ENCODE measurements at places on chromosomes 16 and 17.

GRCh38 chr17:1271030-1271423 lies 783 bp downstream of the BHLHA9 start:
- DNase-seq = no peak

DNA sequence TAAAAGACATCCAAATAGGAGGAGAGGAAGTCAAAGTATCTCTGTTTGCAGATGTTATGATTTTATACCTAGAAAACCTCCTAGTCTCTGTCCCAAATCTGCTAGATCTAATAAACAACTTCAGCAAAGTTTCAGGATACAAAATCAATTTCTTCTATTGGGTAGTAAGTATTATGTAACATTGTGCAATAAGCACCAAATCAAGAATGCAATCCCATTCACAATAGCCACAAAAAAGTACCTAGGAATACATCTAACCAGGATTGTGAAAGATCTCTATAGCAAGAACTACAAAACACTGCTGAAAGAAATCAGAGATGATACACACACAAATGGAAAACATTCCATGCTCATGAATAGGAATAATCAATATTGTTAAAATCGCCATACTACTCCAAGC lies 13.0 kb downstream of the NLRP1 start:
- no peak for DNase-seq

- no peak for DNase-seq
Observed at GRCh38 chr17:37089956-37090355, 141.2 kb downstream of the AATF start.

DNA sequence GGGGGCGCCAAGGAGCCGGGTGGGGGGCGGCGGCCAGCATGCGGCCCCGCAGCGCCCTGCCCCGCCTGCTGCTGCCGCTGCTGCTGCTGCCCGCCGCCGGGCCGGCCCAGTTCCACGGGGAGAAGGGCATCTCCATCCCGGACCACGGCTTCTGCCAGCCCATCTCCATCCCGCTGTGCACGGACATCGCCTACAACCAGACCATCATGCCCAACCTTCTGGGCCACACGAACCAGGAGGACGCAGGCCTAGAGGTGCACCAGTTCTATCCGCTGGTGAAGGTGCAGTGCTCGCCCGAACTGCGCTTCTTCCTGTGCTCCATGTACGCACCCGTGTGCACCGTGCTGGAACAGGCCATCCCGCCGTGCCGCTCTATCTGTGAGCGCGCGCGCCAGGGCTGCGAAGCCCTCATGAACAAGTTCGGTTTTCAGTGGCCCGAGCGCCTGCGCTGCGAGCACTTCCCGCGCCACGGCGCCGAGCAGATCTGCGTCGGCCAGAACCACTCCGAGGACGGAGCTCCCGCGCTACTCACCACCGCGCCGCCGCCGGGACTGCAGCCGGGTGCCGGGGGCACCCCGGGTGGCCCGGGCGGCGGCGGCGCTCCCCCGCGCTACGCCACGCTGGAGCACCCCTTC lies 484 bp downstream of the FZD2 start:
- peak; percentile 29 for DNase-seq

- no peak for DNase-seq
Observed at GRCh38 chr16:75415169-75415905, 18.0 kb downstream of the CFDP1 start.

DNA sequence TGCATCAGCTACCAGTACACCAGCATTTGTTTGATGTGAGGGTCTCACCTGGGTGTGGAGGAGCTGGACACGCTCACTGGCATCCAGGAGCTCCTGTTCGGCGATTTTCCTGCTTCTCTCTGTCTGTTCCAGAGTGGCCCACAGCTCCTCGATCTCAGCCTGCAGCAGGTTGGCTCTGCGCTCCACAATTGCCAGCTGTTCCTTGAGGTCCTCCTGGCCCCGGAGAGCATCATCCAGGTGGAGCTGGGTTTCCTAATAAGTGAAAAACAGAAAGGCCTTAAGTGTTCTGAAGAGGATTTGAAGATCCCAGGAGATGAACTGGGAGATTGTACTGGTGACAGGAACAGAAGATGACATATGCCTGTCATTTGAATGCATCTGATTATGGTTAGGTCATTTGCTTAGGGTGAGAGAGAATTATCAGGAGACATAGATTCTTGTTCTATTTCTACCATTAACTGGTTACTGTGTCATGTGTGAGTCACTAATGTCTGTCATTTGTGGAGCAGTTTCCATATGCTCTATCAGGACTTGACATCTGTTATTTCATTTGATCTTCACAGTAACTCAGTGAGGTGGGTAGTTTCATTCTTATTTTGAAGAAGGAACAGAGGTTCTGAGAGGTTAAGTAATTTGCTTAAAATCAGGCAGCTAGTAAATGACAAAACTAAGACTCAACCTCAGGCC lies 21.5 kb upstream of the MYH13 start:
- DNase-seq = no peak

GRCh38 chr17:266701-267667 lies 85.5 kb upstream of the DOC2B start:
- no peak for DNase-seq

- DNase-seq = no peak
Observed at GRCh38 chr16:55710466-55710865, 54.7 kb downstream of the SLC6A2 start.

DNA sequence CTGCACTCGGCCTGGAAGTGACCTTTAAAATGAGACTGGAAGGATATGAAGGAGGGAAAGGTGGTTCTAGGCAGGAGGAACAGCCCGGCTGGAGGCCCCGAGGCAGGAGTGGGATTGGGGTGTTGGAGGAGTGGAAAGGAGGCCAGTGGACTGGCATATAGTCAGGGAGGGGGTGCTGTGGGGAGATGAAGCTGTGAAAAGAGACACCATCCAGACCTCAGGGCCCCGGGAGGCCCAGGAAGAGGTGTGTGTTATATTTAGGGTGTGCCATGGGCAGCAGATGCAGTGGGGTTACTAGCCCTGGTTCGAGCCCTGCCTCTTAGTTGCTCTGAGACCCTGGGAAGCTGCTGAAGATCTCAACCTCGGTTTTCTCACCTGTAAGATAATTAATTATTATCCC lies 18.9 kb upstream of the DOK4 start:
- no peak for DNase-seq

GRCh38 chr16:4402439-4403132 lies 13.8 kb downstream of the CORO7 start:
- DNase-seq = peak; percentile 88

DNA sequence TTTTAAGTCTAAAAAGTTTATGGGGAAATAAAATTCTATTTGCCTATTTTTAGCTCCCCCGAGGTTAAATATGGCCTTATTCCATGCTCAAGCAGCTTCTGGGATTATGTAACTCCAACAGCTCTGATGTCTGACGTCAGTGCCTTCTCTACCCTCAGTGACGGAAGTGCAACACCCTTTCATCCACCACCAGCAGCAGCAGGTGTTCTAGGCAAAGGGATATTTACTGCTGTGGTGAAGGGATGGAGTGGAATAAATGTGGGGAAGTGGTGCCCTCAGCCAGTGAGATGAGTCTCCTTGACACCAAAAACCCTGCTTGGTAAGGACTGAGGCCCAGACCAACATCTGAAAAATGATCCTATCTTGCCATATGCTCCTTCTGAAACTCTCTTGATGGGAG lies 247.4 kb downstream of the SHISA9 start:
- no peak for DNase-seq

- DNase-seq = peak; percentile 37
Observed at GRCh38 chr17:41849251-41849990, 11.8 kb downstream of the KLHL10 start.

- DNase-seq = no peak
Observed at GRCh38 chr17:15891318-15891717, 53.6 kb upstream of the ADORA2B start.

GRCh38 chr16:27384425-27384824 lies 17.5 kb upstream of the IL21R start:
- DNase-seq = no peak

DNA sequence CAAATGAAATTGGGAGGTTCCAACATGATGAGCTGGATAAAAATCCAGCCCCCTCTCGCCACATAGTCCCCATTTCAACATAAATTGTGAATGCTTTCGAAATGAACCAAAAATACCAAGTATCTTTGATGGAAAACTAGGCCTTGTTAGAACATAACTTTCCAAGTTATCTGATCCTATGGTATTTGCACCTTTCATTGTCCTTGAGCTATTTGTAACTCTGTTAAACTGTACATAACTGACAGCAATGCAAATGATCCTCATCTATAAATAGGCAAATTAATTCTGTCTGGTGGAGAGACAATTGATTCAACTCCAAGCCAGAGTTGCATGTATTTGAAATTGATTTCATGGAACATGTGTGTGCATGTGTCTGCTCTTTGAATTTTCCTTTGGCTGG lies 18.2 kb downstream of the CMTM4 start:
- DNase-seq = no peak

- DNase-seq = no peak
Observed at GRCh38 chr17:65902831-65903522, 289.0 kb downstream of the CEP112 start.

DNA sequence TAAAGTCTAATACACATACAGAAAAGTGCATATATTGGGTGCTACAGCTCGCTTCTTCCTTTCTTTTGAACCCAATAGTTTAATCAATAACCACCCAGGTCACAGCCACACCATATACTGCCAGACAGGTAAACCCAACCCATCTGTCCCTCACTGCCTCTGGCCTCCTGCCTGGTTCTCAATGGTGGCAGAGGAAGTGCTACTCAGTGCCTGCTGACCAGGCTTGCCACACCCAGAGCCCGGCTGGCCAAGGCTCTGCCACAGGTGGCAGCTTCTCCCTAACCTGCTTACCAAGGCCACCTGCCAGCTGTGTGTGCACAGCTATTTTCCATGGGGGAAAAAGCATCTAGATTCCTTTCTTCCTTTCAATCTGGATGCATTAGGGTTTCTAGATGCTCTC lies 584 bp downstream of the PMP22 start:
- DNase-seq = no peak

DNA sequence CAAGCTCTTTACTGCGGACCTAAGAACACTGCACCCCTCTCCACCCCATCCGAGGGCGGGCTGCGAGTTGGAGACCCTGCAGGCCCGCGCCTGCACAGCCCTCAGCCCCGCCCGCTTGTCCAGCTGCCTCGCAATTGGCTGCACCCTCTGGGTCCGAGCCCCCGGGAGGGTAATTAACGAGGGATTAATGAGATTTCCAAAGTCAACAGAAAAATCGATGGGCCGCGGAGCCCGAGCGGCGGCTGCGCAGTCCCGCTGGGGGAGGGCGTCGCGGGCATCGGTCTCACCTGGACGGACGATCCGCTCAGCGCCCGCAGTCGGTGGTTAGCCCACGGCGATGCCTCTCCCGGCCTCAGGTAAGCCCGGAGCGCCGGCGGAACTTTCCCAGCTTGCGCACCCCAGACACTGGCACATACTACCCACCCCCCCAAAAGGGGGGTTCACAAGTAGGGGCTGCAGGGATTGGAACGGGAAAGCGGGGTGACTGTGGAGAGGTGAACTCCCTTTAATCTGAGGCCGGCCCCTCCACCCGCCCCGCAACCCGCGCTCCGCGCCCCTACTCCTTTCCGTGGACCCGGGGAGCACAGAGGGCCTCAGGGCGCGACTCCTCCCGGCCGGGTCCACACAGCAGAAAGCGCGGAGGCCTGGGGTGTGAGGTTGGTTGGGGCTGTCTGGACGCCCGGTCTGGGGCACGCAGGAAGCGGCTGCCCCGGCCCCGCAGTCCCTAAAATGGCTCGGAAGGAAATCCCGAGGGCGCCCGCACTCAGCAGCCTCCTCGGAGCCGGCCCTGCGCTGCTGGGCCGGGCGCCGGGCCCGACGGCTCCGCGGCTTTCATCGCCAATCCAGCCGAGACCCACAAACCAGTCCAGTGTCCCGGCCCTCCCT lies at the start of gene OTOP3:
Gene OTOP3, plus strand, starts transcription at position 314 of the 885 bp plus-strand sequence. Its CDS starts 24 bp downstream, at position 338.
- no peak for DNase-seq

DNA sequence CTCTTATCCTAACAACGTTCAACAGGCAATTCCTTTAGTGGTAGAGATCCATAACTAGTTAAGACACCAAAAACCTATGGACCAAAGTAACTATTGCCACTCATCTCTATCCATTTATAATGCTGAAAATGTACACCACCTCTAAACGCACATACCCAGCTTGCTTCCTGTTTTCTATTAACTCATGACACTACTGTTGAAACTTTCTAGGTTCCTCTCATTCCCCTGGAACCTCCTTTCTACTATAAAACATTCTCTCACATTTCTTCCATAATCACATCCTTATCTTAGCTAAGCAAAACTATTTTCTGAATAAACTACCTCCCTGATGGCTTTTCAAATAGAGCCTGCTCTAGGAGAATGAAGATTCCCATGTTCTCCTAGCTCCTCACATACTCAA lies 42.9 kb upstream of the KSR1 start:
- DNase-seq = no peak

- peak; percentile 58 for DNase-seq
Observed at GRCh38 chr16:31467151-31467773, 4.7 kb upstream of the TGFB1I1 start.

- DNase-seq = no peak
Observed at GRCh38 chr17:8857919-8858318, 9.6 kb downstream of the PIK3R6 start.

DNA sequence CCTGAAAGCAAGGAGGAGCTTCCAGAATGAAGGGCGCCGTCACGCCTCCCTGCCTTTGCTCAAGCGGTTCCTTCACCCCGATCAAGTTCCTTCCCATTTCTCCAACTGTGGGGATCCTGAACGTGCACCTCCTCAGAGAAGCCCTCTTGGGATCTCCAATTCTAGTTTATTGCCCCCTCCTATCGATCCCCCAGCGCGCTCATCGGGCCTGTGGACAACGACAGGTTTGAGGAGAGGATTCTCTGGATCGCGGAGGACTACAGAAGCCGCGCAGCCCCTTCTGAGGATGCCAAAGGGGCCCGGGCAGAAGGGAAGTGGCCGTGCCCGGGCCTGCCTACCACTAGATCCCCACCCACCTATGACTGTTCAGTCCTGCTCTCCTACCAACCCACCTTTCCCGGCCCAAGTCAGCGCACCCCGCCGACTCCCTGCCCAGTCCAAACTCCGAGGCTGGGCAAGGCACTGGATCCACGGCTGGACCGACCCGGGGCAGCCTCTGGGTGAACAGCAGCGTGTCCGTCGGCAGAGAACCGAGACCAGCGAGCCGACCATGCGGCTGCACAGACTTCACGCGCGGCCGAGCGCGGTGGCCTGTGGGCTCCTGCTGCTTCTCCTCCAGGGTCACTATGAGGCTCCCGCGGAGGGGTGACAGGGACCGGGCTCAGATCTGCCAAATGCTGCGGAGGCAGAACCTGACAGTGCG lies 12.8 kb upstream of the CES3 start:
- no peak for DNase-seq

GRCh38 chr17:77651988-77652387 lies 306.5 kb upstream of the TNRC6C start:
- no peak for DNase-seq

DNA sequence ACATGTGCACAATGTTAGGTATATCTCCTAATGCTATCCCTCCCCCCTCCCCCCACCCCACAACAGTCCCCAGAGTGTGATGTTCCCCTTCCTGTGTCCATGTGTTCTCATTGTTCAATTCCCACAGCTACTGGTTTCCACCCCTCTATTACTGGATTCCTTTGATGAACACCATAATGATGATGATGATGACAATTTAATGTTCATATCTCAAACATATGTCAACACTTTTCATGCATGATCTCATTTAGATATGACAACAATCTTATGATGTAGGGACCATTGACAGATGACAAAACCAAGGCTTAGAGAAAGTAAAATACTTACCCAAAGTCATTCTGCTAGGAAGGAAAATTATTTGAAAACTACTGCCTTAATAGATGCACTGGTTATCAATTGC lies 97.6 kb downstream of the TMEM114 start:
- DNase-seq = no peak

Data from germinal center (tissue), 1 donor.